ENCODE measurements at places on chromosomes 11 and 22. TPM values are rescaled to one million over a fixed set of nuclear protein-coding genes. Genes with fewer than 3 reads are reported as not detected.

DNA sequence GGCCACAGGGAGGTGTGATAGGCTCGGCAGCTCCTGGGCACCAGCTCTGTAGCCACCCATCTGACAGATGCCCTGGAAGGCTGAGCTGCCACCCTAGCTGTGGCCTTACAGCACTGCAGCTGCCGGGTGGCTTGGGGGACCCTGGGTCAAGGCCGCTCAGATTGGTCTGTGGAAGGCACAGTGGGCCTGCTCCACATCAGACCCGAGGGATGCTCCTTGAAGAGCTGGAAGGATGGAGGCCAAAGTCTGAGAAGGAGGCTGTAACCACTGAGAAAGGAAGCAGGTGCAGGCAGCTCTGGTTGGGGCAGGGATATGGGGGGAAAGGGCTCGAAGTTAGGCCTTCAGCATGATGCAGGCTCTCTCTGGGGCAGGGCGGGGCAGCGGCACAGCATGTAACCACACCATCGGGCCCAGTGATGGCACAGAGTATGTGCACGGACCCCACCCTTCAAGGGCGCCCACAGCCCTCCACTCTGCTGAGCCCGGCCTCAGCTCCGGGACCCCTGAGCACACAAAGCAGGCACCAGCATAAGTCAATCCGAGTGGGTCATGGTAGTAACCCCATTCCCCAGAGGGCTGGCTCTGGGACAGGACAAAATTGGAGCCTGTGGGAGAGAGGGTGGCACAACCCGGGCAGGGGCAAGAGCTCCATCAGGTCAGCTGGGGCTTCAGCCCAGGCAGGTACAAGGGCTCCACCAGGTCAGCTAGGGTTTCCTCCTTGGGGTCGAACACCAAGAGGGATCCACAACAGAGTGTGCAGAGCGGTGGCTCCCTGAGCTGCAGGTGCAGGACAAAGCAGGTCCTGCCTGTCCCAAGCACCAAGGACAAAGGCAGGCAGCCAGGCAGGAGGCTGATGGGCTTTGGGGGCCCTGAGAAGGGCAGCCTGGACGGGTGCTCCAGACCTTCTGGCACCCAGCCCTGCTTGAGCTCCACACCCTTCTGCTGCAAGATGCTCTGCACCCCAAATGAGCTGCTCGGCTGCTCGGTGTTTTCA lies 1511.1 kb downstream of the BRD1 start:
- no peak for DNase-seq

DNA sequence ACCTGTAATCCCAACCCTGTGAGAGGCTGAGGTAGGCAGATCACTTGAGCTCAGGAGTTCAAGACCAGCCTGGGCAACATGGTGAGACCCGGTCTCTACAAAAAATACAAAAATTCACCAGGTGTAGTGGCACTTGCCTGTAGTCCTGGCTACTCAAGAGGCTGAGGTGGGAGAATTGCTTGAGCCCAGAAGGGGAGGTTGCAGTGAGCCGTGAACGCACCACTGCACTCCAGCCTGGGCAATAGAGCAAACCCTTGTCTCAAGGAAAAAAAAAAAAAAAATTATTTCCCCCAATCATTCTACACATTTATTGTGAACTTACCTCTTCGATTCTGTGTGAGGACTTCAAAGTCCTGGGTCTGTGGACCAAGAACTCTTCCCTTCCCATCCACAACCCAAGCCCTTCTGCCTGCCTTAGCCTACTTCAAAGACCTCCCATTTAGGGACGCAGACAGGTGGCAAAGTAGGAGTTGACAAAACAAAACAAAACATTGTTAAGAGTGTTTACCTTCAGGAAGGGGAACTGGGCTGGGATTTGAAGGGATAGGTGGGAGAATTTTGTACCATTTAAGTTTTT lies 3.8 kb upstream of the WEE1 start:
- no peak for DNase-seq

DNA sequence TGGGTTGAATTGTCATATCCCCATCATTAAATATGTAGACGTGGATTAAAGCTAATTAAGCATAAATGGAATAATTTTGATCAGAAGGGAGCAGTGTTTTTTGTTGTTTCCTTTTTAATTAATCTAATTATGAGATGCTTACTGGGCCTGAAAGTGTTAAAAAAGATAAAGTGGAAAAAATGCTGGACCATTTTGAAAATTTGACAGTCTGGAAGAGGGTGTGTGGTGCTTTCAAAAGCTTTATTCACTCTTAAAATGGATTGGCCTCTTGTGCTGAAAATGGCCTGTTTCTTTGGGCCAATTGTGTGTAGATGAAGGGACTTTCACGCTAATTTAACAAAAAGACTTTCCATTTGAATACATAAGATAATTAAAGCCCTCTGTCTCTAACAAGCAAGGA lies 1.8 kb downstream of the TNRC6B start:
- DNase-seq, result no peak

- no peak for DNase-seq
Observed at GRCh38 chr22:24938741-24939341, 7.7 kb downstream of the LHFPL7 start.

DNA sequence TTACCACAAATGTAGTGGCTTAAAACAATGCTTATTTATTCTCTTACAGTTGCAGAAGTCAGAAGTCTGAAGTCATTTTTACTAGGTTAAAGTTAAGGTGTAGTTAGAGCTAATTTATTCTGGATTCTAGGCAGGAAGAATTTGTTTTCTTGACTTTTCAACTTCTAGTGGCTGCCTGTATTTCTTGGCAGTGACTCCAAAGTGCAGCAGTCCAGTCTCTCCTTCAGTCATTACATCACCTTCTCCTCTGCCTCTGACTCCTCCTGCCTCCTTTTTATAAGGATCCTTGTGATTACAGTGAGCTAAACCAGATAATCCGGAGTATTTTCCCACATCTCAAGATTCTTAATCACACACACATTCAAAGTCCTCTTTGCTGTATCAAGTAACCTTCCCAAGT lies 581.4 kb downstream of the KCNA4 start:
- DNase-seq, result no peak

The MMP12 gene
- not detected for total RNA-seq

DNA sequence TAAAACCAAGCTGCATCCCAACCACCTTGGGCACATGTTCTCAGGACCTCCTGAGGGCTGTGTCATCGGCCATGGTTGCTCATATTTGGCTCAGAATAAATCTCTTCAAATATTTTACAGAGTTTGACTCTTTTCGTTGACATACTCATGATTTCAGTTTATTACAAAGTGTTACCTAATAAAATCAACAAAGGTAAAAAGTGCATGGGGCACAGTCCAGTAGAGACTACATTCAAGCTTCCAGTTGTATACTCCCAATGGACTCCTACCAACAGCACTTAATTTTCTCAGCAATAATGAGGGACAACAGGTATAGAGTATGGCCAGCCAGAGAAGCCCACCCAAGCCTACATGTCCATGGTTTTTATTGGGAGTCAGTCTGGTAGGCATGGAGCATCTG lies 347.9 kb upstream of the FAT3 start:
- no peak for DNase-seq

DNA sequence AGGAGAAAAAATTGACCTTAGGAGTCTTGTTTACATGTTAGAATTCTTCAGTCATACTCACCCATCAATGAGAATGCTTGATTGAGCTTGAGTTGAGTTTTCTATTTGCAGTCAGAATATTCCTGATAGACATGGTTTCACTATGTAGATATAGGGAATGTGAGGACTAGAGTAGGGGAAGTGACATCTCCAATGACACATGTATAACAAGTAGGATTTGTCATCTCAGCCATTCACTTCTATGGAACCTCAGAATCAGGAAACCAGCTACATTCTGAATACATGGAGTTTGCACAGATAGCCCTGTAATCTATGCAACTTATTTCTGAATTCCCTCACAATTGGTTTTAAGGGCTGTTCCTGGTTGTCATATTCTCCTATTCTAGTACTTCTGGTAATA lies 20.1 kb upstream of the OR9Q1 start:
- no peak for DNase-seq

GRCh38 chr22:23192133-23192532 lies 11.8 kb downstream of the BCR start:
- no peak for DNase-seq

GRCh38 chr22:42879371-42880021 lies 22.4 kb upstream of the ARFGAP3 start:
- DNase-seq, result no peak

The KAT5 gene
- total RNA-seq, result 47.0 TPM

- DNase-seq, result no peak
Observed at GRCh38 chr11:116353589-116353988, 419.2 kb downstream of the BUD13 start.

The TTC36 gene
- 1.1 TPM for total RNA-seq

DNA sequence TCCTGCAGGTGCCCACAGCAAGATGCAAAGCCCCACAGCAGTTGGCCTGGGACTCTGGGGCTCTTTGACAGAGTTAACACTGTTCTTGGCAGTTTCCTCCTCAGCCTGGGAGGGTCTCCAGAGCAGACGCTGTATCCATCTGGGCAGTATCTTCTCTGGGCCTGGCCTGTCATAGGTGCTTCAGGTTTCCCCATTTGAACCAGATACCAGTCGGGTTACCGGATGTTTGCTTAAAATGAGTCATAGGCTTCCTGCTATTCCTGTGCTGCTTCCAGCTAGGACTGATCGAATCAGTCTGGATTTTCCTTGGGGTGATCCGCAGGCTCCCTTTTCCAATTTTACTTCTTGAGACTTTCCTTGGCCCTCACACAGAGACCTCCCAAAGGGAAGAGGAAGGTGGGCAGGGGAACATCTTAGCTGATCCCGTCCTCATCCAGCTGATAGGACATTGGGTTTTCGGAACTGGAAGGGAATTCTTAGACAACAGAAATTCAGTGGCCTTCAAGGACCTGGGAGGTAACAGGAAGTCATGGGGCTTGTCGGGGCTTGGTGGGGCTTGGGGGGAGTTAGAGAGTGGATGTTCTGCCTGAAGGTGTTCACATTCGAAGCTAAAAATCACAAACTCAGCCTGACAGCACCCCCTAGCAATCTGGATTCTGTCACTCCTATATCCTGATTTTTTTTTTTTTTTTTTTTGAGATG lies 2.4 kb upstream of the RANGAP1 start:
- no peak for DNase-seq

DNA sequence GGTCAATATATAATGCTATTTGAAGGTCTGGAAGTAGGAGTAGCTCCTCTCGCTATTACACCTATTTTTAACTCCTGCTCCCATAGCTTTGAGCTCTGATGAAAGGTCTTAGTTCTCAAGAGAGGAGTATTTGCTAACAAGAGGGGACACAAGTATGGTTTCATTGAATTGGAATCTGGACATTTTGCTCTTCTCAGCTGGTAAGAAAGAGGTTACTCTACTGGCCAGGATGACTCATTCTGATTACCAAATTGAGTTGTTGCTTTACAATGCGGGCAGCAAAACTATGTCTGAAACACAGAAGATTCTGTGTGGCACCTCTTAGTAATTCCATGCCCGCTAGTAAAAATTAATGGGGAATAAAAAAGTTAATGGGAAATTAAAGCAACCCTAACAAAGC lies 63.6 kb upstream of the EP300 start:
- no peak for DNase-seq

GRCh38 chr11:65315204-65315865 lies 669 bp downstream of the CDC42EP2 start:
- peak; percentile 82 for DNase-seq

GRCh38 chr11:120774591-120775386 lies 249.1 kb upstream of the TBCEL start:
- no peak for DNase-seq

DNA sequence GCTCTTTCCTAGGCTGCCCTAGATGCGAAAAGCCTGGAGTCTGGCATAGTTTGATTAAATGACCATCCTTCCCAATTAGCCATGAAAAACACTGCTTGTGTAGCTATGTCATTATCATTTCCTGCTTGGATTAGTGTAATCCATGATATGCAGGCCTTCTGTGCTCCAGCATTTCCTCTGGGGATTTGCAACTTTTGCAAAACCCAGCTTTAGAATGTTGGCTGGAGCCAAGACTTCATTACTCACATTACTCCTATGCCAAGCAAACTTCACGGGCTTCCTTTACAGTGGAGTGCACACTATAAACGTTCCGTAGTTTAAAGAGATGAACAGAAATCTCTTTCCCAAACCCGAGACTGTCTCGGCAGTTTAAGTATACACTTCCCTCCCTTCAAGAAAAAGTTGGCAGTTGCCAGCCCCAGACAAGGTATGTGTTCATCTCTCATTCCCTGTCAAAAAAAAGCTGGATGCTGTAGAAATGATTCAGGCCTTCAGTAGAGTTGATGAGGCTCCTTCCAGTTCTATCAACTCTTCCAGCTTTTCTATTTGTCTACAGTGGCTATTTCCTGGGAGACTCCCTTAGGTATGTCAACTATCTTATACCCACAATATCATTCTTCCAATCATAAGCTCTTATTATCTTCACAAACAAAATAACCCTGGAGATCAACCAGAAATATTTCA lies 180.0 kb downstream of the MAML2 start:
- no peak for DNase-seq

DNA sequence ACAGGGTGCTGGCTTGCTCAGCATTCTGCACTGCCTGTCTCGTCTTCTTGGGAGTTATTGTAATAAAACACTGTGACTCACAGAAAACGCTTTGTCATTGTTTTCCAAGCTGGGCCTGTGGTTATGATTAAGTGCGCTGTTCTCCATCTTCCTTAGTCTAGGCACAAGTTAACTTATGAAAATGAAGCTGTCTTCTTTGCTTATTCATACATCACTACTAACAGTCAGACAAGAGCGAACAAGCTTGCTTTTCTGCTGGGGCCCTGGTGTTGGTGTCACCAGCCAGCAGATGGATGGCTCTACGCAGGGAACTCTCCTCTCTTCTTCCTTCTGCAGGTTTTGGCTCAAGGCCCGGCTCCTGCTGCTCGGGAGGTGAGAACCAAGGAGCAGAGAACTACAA lies 380.1 kb upstream of the SYN3 start:
- DNase-seq, result no peak

- DNase-seq, result peak; percentile 50
Observed at GRCh38 chr11:62540804-62541701, 5.6 kb downstream of the AHNAK start.

- DNase-seq, result no peak
Observed at GRCh38 chr22:36761553-36762240, 14.2 kb downstream of the IFT27 start.

The TENM4 gene
- 0.63 TPM for total RNA-seq

- DNase-seq, result no peak
Observed at GRCh38 chr11:44623341-44623730, 57.9 kb downstream of the CD82 start.

DNA sequence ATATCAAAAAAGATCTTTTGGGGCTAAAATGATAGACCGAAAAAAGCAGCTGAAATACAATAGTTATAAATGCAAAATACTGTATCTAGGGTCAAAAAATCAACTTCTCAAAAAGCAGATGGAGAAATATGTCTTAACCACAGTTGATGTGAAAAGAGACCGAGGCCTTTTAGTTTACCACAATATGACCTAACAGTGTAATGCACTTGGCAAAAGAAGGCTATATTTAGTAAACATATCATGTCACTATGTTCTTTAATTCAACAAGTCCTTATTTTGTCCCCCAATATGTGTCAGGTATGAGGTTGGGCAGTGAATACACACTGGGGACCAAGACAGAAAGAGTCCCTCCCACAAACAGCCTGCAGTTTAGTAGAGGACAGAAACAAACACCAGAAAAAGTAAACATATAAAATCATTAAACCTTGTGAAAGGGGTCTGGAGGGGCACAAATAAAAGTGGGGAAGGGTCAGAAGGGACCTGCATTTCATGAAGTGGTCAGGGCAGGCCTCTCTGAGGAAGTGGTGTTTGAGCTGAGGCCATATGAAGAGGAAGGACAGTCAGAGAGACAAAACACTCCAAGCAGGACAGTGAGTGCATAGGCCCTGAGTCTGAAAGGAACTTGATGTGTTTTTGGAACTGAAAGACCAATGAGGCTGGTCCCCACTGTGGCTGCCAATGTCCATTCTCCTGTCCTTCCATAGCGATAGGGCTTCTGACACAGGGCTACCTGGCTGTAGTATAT lies 53.4 kb downstream of the LIF start:
- no peak for DNase-seq

Data from left ventricle myocardium inferior (tissue), 1 donor.